ENCODE measurements at places on chromosomes 7 and 10. TPM values are rescaled to one million over a fixed set of nuclear protein-coding genes. Genes with fewer than 3 reads are reported as not detected.

CDNF gene
- total RNA-seq = 0.61 TPM

EBLN1 gene
- not detected for total RNA-seq

AKR1D1 gene
- not detected for total RNA-seq

CDCA7L gene
- 41.2 TPM for total RNA-seq

CYP3A7 gene
- 1.6 TPM for total RNA-seq

TMEM236 gene
- 5.0 TPM for total RNA-seq

ARMC3 gene
- total RNA-seq = not detected

PAX2 gene
- total RNA-seq = not detected

DNA sequence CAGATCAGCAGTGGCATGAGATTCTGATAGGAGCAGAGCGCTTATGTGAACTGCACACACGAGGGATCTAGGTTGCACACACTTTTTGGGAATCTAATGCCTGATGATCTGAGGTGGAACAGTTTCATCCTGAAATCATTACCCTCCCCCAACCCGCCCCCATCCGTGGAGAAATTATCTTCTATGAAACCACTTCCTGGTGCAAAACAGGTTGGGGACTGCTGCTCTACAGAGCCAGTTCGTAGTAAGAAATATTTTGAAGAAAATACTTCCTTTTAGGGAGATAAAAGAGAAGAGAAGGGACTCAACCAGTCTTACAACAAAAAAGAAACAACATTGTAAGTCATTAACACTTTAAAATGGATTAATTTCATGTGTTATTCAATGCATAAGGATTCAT, 1308.2 kb downstream of the GATA3 start:
- DNase-seq = no peak

DNA sequence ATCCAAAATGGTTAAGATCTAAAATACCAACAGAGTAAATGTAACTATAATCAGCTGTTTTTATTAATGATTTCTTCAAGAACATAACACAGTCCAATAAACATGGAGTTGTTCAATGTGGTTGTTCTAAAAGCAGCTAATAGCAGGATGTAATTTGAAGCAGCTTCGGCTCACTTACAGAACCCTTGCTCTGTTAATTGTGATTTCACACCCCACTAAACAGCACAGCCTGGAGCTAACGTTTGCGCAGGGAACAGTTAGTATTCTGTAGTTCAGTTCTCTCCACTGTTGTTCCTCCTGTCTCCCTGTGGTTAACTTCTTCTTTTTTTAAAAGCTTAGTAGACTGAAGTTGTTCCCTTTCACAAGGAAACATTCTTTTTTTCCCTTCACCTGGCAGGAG, 104.0 kb downstream of the GRM3 start:
- no peak for DNase-seq

DNA sequence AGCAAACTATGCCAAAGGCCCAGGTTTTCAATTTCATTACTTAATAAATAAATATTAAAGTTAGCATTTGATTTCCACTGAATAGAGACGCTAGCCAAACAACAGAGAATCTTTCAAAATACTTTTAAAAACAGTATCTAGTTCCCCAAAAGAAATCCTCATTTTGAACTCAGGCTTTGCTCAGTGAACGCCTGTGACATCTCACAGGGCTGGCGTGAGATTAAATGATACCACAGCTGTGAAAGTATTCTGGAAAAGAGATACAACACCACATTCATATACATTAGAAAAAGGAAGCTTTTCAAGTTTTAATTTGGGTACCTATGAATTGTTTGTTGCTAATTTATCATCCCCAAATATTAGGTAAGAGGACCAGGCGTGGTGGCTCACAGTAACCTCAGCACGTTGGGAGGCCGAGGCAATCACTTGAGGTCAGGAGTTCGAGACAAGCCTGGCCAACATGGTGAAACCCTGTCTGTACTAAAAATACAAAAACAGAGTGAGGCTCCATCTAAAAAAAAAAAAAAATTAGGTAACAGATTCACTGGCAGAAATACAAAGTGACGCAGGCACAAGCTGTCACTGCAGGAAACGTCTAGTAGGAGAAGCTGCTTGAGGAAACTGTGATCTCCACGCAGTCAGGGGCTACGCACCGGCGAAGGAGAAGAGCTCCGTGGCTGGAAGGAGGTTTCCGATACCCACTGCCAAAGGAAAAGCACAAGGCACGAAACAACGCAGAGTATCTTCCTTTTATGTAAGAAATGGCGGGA, 50.0 kb downstream of the AMZ1 start:
- DNase-seq = no peak

DNA sequence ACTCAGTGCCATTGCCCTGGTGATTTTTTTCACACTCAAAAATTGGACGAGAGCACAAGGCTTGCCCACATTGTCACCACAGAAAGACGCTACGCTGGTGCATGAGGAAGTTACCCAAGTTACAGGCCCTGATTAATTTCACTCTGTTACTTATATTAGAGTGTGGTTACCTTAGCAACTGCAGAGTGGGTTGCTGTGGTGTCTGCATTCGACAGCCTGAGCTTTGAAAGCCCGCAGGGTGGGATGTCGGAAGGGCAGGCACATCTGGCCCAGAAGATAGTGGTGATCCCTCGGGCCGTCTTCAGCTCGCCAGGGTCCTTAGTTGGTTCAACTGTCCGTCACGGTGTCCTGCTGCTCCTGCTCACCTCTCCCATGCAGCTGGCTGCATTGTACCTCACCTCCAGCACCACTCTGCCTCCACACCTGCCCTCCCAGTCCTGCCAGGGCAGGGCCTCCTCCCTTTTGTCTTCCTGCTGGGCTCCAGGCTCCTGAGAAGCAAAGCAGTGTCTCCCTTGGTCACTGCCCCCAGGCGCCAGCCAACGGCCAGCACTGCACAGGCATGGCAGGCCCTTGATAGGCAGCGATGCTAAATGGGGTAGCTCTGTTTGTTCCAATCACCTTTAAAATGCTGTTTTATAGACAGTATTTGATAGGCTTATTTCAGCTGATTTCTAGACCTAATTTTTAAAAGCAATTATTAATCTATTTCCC, 167.2 kb downstream of the EBF3 start:
- DNase-seq = no peak

DNA sequence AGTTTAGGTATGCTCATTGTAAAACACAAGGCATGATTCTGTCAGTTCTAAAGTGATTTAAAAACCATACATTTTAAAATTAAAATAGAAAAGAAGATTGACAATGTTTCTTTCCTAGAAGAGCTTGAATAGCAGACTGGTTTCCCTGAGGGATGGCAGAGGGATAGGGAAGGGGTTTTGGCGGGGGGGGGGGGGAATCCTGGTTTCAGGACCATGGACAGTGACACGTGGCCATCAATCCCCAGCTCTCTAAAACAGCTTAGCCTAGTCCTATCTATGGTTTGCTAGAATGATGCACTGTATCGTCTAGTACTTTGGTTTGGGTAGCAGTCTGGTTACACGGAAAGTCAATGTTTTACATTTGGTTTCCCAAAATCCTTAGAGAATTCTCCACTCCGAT, 88.7 kb downstream of the PHYHIPL start:
- no peak for DNase-seq

DNA sequence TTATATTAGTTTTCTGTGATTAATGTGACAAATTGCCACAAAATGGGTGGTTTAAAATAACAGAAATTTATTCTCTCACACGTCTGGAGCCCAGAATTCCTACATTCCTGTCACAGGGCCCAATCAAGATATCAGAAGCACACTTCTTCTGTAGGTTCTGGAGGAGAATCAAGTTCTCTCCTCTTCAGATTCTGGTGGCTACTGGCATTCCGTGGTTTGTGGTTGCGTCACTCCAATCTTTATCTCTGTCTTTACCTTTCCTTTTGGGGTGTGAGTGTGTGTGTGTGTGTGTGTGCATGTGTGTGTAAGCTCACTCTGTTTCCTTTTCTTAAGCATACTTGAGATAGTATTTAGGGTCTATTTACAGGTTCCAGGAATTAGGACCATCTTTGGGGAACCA, 115.5 kb upstream of the DKK1 start:
- no peak for DNase-seq

GRCh38 chr7:141210862-141211261, 137.0 kb downstream of the TMEM178B start:
- DNase-seq = no peak

- no peak for DNase-seq
Measured at GRCh38 chr7:155971180-155971770, 159.0 kb upstream of the SHH start.

DNA sequence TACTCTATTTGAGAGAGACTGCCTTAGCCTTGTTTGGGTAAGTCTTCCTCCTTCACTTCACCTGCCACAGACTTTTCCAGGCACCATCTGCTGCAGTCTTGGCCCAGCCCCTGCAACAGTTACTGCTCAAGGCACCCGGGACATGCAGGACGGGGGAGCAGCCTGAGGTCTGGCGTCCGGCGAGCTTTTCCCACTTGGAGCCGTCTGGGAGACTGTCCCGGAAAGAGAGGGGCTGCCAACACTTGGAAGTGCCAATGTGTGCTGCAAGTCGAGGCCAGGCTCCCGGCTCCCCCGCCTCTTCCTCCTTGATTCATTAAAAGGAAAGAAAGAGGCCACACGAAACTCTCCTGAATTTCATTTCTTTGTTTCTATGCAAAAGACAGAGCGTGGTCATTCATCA, 13.7 kb downstream of the HTRA1 start:
- DNase-seq = no peak

DNA sequence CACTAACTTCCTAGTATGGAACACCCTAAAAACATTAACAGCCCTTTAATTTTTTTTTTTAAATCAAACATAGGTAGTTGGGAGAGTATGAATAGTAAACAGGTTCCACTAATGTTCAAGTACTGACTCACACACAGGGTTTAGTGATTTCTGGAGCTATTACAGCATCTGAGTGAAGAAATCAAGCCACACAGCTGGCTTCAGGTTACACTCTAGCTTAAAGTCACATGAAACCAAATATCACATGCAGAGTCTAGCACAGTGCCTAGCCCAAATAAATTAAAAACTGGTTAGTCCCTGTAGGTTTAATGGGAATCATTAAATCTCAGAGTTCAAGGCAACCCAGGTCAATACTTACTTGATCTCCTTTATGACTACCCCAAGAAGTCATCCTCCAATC, 11.6 kb downstream of the PANK1 start:
- no peak for DNase-seq

- no peak for DNase-seq
Measured at GRCh38 chr7:32273297-32273696, 203.1 kb upstream of the PDE1C start.

- no peak for DNase-seq
Measured at GRCh38 chr10:103500481-103500880, 7.0 kb downstream of the NEURL1 start.

GRCh38 chr7:46679671-46680070, 758.6 kb upstream of the IGFBP3 start:
- DNase-seq = no peak

- DNase-seq = no peak
Measured at GRCh38 chr10:73517166-73517888, 21.5 kb upstream of the PPP3CB start.

DNA sequence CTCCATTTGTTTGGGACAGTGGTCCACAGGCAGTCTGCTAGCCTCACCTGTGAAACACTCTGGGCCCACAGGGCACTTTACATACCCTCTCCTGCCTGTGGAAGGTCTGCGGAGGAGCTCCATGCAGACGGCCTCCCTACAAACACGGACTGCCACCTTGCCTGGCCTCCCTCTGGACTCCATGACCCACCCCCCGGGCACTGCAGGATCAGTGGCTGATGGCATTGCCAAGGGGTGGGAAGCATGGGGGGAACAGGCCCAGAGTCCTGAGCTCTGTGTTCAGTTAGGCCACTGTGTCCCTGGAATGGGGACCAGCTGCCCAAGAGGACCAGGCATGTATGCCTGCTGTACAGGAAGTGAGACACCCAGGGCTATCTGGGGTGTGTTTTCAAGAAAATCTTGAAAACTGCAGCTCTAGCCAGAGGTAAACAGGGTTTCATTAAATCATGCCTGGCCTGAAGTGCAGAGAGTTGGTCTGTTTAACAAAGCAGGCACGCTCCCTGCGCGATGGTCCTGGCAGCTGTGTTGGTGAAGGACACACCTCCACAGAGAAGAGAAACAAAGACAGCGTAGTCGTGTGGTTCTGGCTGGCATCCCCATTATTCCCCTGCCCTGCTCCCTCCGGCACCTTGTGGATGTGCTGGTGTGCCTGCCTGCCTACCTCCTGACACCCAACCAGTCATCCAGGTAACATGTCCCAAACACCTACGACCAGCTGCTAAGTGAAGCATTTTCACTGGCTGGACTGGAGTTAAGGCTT, 470.8 kb upstream of the ZMIZ1 start:
- DNase-seq = no peak

GRCh38 chr10:128339753-128340152, 213.5 kb upstream of the MKI67 start:
- DNase-seq = no peak

DNA sequence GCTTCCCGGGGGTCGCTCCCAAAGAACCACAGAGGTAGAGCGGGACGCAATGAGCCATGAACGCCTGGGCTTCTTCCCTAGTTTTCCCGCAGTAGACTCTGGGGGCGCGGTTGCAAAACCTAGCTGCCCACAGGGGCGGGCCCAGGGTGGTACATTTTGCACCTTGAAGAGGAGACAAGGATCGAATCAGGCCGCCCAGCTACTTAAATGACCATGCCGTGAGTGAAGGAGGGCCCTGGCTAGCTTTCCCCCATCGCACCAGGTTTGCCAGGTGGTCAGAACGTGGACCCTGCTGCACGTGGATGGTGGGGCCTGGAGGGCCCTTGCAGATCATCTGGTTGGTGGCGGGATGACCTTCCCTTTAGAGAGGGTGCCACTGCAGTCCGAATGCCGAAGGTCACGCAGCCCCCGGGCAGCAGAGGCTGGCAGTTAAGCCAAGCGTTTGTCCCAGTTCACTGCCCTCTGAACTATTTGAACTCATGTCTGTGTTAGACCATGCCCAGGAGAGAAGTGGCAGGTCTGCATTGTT, 604 bp upstream of the SHTN1 start:
- no peak for DNase-seq

- no peak for DNase-seq
Measured at GRCh38 chr7:132286836-132287235, 289.4 kb downstream of the PLXNA4 start.

DNA sequence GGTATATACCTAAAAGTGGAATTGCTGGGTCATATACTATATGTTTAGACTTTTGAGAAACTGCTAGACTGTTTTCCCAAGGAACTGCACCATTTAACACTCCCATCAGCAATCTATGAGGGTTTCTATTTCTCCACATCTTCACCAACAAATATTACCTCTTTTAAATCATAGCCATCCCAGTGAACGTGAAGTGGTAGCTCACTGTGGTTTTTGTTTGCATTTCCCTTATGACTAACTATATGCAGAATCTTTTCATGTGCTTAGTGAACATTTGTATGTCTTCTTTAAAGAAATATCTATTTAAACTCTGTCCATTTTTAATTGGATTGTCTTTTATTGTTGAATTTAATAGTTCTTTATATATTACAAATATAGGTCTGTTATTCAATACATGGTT, 115.8 kb upstream of the SEC61G start:
- no peak for DNase-seq
